ENCODE measurements at places on chromosomes 7 and 10.

DNA sequence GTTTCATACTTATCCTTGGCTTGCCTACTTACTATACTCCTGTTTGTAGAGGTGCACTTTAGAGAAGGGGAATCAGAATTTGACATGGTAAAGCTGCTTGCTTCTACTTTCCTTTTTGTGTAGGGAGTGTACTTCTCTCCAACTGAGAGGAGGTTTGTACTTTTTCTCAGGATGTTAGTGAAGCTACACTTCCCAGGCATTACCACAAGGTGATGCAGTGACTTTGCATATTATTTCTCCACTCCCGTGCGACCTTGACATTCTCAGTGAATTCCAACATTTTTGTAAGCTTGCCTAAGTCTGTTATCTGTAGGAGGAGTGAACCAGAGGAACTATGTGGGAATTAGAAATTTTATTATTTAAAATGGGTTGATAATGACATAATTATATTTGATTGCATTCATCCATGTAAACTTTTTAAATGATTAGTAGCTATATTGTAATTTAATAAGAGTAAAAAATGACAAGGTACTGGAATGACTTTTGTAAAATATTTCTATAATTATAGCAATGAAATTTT is 5.2 kb downstream of the TAX1BP1 start:
- peak; percentile 80 for ATAC-seq

GRCh38 chr7:131733604-131734003 is 177.2 kb upstream of the PODXL start:
- ATAC-seq: no peak

DNA sequence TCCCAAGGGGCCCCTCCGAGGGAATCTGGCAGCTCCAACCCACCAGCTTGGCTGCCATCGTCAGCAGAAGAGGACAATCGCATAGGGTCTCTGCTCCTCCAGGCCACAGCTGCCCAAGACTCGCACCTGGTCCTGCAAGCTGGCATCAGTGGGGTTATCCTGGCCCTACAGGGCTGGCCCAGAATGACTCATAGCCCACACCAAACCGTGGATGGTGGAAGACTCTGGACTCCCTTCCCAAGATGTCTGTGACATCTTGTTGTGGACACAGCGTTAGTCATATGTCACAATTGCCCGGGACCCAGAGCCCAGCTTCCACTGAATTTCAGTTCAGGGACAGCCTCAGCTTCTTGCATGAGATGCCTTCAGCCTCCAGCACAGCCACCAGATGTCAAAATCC is 91.5 kb upstream of the CUX1 start:
- ATAC-seq: no peak

- no peak for ATAC-seq
Measured at GRCh38 chr7:115952832-115953231, 77.7 kb downstream of the TFEC start.

DNA sequence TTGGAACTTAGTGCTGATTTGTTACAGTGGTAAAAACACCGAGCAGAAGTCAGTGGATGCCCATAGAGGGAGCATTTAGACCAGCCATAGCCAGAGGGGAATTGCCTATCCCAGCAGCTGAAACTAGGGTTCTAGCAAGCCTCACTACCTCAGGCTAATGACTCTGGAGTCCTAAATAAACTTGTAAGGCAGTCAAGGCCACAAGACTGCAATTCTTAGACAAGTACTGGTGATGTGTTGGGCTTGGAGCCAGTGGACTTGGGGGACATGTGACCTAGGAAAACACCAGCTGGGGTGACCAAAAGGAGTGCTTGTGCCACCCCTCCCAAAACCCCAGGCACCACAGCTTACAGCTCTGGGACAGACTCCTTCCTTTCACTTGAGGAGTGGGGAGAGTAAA is 209.0 kb downstream of the MAGI2 start:
- no peak for ATAC-seq

DNA sequence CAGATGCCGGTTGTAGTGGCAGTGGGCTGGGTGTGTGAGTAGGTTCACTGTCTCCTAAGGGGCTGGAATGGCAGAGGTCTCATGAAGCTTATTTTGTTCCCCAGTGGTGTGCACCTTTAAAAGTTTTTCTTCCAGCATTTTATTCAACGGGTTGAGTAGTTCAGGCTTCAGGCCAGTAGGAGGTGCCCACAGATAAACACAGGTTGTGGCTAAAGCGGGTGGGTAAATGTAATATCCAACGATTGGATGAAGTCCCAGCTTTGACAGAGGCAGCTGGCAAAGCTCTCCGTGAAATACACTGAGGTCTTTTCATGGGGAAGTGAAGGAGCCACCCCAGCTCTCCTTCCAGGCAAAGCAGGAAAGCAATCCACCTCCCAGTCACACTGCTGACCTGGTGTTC is 339.8 kb upstream of the LRRTM3 start:
- 0 out of 3 replicates have a peak, but pooled peaks have one; percentile 48 for ATAC-seq

DNA sequence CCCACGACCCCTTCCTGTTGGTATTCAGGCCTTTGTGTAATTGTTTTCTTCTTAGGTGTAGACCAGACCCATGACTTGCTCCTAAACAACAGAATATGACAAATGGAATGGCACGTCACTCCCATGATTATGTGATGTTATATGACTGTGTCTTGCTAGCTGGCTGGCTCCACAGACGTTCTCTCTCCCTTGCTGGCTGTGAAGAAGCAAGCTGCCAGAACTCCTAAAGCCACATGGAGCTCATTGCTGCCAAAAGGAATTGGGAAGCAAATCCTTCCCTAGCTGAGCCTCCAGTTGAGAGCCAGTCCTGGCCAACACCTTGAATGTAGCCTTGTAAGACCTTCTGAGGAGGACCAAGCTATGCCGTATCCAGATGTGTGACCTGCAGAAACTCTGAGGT is 74.2 kb downstream of the RAB18 start:
- no peak for ATAC-seq

DNA sequence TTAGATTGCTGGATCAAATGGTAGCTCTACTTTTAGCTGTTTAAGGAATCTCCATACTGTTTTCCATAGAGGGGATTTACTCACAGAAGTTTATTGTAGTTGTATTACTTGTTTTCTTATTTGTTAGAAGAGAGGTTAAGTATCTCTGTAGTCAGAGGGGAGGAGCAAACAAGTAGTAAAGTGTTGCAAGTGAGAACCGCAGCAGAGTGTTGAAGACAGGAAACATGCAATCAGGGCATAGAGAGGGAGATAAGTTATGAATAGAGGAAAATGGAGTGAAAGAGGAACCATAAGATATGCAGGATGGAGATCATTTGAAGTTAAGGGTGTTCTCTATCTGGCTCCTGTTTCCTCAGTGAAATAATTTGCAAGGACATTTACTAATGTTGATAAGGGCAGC is 331.4 kb upstream of the TMEM229A start:
- ATAC-seq: no peak

GRCh38 chr7:7576344-7576743 is 9.7 kb downstream of the MIOS start:
- no peak for ATAC-seq

DNA sequence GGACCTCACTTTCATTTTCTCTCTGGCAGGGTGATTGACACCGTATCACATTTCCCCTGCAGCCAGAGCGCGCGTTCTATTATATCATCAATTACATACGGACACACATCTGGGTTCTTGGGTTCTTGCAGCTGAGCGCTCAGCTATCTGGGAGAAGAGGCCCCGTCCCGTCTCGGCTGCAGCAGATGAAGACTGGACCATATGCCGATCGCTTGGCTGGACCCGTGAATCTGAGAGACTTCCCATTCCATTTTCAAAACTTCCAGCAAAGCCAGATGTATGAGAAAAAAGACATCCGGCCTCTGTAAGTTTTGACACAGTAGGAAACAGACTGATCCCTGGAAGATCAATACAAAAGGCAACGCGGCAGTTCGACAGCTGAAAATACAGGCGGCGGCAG is 99.8 kb downstream of the JCAD start:
- ATAC-seq: no peak

- no peak for ATAC-seq
Measured at GRCh38 chr7:19455623-19456022, 253.2 kb downstream of the POLR1F start.

DNA sequence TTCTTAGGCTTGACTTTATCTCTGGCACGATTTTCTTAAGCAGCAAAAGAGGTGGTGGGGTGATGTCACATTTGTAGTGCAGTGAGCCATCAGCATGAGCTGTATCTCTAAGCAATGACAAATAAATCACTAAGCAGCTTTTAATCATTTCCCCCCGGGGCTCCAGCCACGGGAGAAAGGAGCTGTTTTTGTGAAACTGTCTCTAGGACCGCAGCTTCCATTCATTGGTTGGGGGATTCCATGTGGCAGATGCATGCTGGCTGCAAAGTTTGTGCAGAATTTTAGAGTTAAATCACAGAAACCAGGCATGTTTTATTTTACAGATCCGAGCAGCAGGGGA is 464 bp downstream of the KIAA1217 start:
- peak; percentile 37 for ATAC-seq

GRCh38 chr10:78462176-78462575 is 428.5 kb downstream of the RPS24 start:
- no peak for ATAC-seq

DNA sequence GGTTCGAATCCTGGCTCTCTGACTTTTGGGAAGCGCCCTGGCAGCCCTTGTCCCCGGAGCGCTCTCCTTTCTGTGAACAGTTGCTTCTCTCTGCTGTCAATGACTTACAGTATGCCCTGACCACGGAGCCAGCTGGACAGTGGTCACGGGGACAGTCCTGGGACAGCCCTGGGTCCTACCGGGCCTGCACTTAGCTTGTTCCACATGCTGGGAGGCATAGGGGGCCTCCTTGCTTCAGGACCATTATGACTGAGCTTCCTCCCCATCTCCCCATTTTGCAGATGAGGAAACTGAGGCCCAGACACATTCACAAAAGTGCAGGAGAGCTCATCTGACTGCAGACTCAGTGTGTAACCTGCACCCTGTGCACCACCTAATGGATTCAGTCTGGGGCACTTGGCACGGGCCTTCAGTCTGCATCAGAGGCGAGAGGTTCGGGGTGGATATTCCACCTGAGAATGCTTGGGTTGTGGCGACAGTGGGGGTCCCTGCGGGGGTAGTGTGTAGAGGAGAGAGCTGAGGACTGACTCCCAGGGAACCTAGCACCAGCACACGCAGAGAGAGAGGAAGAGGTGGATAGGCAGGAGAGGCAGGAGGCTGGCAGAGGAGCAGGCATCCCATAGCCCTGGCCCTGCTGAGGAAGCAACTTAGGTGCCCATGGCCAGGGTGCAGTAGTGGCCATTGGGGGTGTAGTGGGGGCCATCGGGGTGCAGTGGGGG is 1.6 kb downstream of the DOCK1 start:
- no peak for ATAC-seq

- ATAC-seq: no peak
Measured at GRCh38 chr7:89809291-89809690, 345.0 kb upstream of the STEAP1 start.

DNA sequence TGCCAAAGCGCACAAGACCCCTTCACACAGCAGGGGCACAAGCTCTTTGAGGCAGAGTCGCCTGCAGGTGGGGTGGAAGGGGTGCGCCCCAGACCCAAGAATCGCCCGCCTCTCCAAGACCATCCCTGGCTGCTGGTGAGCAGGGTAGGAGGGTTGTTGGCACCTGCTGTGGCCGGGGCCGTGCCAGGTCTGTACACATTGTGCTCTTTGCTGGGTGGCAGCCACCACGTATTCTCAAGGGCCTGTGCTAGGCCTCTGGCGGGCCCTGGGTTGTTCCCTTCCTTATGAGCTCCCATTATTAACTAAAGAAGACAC is 84.4 kb downstream of the LHPP start:
- ATAC-seq: no peak

- ATAC-seq: 0 out of 3 replicates have a peak, but pooled peaks have one; percentile 7
Measured at GRCh38 chr10:117535298-117536071, 7.1 kb upstream of the EMX2 start.

GRCh38 chr7:82406937-82407336 is 36.6 kb downstream of the CACNA2D1 start:
- no peak for ATAC-seq

- no peak for ATAC-seq
Measured at GRCh38 chr10:47297866-47298540, 2.0 kb upstream of the GDF10 start.

DNA sequence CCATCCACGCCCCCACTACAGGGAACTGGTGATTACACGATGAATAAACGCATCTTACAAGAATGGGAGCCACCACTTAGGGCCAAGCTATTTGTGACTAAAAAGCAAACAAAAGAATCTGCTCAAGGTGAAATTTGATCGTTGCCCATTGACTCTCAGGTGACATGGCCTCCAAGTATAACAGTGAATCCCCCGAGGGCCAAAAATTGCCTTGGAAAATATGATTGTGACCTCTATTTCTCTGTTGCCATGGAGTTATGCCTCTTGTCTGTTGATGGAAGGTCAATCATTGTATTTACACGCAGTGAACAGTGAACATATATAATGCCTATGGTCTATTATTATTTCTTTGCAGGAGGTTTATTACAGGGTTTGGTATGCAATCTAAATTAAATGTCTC is 282.3 kb downstream of the KLF6 start:
- no peak for ATAC-seq

- no peak for ATAC-seq
Measured at GRCh38 chr7:94452239-94452638, 57.4 kb upstream of the CASD1 start.

Measured in SK-N-SH treated with all-trans-retinoic acid at 6 μM for 48 hours (cell line).